ENCODE measurements at places on chromosomes 16 and 17.

DNA sequence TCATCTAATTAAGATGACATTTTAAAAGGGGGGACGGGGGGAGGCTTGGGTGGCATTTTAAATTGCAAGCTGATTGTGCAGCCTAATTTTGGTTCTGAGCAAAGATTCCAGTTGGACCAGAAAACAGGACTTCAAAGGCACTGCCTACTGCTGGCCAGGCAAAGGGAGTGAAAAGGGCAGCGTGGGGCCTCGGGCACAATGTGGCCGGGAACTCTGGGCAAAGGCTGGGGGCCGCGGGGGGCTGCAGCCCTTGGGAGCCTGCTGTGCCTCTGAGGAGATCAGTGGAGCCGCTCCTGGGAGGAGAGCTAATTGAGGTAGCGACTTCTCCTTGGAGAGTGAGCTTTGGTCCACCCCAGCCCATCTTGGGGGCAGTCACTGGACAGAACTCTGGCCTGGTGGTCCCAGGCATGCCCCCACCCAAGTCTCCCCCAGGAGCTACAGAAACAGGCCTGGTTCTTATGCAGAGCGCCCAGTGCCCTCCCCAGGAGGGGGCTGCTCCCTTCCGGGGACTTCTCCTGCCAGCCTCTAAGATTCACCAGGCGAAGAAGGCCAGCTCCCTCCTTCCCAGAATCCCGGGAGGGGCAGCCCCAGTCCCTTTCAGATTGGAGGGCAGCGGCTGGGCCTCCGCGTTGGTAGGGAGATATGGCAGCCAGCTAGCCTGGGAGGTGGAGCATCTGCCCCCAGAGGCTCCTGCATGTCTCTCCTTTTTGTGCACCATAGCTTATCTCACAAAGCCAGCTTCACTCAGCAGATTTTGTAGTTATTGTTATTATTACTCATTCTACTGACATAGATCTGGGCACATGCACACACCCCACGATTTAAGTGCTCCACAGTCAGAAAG lies 115.6 kb downstream of the GNAO1 start:
- no peak for DNase-seq

DNA sequence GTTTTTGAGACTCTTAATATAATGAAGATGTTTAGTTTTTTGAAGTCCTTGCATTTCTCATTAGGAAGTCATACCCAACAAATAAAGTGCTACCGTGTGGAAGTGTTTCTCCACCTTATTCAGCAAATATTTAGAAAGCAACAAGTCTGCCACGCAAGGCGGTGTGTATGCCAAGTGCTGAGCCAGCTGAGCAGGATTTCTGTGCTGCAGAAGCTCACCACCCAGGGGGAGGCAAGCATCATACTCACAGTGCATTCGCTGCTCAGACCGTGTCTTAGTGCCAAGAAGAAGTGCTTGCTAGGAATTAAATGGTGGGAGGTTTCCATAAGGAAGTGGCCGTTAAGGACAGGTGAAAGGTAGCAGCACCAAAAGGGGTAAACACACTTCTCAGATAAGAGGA lies 111.2 kb downstream of the ARHGAP44 start:
- no peak for DNase-seq

DNA sequence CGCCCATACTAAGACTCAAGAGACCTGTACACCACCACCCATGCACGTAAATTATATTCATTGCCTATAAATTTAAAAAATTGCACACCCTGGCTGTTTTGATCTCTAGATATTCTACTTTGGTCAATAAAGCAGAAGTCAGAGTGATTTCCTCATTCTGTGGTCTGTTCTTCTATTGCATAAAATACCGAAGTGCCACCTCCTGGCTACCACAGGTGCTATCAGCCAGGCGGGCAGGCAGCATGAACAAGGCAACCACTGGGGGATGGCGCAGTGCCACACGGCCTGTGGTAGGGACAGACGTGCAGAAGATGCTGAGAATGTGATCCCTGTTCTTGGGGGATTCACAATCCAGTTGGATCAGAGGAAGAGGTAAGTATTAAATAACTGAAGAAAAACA lies 122.3 kb downstream of the CDK5R1 start:
- DNase-seq: peak; percentile 44

- no peak for DNase-seq
Observed at GRCh38 chr16:67648764-67649407, 3.9 kb downstream of the CARMIL2 start.

GRCh38 chr16:80161799-80162739 lies 378.7 kb upstream of the DYNLRB2 start:
- no peak for DNase-seq

DNA sequence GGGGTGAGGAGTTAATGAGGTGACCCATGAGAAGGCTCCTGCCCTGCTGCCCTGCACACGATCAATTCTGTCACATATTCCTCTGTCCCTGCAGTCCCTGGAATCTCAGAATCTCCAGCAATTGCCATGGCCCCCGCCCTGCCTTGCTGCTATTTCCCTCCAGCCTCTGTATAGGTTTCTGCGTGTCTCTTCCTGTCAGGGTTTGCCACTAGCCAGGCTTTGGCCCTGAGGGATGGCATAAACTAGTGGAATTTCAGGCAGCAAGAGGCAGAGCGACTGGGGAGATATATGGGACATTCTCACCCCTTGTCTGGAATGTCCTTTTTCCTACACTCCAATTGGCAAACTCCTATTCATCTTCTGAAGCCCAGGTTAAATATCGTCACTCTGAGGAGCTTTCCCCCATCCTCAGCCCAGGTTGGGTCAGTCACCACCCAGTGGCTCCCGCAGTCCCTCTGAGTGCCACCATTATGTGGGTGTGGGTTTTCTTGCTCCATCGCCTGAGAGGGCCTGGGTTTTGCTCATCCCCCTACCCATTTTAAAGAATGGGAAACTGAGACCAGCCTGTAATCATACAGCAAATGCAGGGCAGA lies 15.5 kb upstream of the NATD1 start:
- DNase-seq: no peak

- no peak for DNase-seq
Observed at GRCh38 chr16:57264381-57264780, 19.3 kb downstream of the ARL2BP start.

GRCh38 chr17:30393491-30393890 lies 14.8 kb downstream of the CPD start:
- no peak for DNase-seq

DNA sequence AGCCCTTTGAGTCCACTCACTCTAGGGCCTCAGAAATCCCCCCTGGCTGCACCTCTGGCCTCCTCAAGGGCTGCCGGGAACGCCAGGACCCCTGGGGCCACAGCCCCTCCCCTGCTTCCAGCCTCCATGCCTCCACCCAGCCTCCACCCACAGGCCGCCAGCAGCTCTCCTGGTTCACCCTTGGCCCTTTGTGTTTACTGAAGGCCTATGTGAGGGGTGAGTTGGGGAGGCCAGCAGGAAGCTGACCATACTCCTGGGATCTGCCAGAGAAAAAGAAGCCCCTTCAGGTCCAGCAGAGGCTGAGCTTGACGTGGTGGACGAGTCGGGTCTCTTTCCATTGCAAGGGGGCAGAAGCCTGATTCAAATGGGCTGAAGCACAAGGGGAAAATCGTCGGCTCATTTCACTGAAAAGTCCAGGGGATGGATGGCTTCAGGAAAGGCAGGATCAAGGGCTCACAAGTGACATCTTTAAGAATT lies 18.3 kb upstream of the ATP2A3 start:
- DNase-seq: no peak

DNA sequence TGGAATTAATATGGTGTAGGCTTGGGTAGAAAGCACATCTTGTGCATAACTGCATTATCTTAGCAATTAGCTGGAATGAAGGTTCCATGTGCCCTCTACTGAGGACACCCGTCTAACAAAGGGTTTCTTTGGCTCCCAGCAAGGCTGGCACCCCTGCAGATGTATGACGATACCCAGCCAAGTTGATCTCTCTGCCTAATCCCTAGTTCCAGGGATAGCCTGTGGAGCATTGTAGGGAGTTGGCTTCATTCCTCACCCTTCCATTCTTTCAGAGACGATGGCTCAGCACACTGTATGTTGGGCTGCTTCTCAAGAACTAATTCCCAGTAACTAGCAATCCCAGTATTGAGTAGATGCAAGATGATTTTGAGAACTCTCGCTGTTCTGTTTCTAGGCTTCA lies 182.5 kb downstream of the SNX29 start:
- DNase-seq: no peak

GRCh38 chr17:70961341-70961740 lies 792.0 kb downstream of the KCNJ2 start:
- DNase-seq: no peak

GRCh38 chr17:31787857-31788570 lies 71.0 kb downstream of the COPRS start:
- no peak for DNase-seq

DNA sequence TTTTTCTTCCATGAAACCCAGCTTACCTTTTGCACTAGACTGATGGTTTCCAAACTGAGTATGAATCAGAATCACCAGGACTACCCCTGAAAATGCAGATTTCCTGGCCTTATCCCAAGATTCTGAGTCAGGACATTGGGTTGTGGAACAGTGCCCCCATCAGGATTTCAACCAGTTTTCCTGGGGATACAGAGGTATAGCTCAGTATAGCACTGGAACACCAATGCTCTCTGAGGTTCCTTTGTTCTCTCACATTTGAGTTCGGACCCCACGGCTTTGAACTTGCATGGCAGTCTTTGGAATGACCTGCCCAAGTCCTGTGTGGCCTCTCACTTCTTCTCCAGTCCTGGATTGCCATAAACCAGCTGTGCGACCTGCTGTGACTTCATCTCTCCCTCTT lies 12.8 kb upstream of the CCL8 start:
- no peak for DNase-seq

DNA sequence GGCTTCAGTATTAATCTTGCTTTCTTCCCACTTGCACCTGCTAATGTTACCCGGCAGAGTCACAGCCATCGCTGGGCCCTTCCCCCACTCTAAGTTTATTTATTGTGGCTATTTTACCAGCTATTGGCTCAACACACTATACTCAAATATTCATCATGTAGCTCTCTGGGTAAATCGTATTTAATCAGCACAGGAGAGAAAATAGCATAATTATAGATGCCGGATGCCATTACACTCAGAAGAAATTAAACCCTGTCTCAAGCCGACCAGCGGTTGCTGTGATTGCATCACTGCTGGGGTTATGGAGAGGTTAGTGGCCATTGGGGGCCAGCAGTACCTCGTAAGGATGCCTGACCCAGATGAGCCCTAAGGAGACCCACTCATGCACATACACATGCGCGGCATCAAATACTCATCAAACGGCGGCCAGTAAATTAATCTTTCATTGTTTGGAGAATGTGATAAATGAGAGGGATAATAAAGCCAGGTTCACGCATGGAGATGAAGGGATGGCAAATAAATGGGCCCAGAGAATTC lies 269.5 kb upstream of the ZFHX3 start:
- DNase-seq: no peak

- DNase-seq: no peak
Observed at GRCh38 chr17:72592242-72592966, 471.6 kb downstream of the SOX9 start.

- no peak for DNase-seq
Observed at GRCh38 chr16:64615630-64616280, 506.1 kb downstream of the CDH11 start.

GRCh38 chr17:21686165-21687015 lies 5.9 kb upstream of the KCNJ18 start:
- DNase-seq: no peak
